ENCODE measurements at places on chromosomes 3 and 15.

- no peak for DNase-seq
Observed at GRCh38 chr3:177034832-177035475, 162.3 kb downstream of the TBL1XR1 start.

DNA sequence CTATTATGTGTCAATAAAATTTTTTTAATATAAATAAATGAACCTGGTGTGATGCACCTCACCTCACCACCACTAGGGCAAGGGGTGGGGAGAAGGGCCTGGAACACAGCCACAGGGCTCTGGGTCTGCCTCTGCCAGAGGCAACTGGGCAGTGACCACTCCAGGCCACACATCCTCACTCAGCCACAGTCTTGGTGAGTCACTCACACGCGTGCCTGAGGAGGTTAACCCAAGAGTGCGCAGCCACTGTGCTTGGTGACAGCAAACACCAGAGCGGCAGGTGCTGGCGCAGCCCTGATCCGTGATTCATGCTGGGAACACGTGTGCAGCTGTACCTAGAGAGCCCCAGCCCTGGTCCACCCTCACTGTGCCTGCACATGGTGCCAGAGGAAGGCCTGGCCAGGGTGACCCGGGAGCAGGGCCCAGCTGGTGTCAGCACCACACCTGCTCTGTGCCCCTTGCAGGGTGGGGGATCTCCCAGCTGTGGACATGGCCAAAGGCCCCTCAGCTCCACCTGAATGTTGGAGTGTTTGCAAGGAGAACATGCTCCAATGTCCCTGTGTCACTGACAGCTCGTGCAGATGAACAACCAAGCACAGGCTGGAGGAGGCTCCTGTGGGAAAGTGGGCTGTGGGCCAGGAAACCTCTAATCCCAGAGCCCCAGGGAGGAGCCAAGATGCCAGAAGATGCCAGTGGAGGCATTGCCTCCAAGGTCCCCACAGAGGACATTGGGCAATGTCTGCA lies 2.1 kb downstream of the SLC41A3 start:
- no peak for DNase-seq

DNA sequence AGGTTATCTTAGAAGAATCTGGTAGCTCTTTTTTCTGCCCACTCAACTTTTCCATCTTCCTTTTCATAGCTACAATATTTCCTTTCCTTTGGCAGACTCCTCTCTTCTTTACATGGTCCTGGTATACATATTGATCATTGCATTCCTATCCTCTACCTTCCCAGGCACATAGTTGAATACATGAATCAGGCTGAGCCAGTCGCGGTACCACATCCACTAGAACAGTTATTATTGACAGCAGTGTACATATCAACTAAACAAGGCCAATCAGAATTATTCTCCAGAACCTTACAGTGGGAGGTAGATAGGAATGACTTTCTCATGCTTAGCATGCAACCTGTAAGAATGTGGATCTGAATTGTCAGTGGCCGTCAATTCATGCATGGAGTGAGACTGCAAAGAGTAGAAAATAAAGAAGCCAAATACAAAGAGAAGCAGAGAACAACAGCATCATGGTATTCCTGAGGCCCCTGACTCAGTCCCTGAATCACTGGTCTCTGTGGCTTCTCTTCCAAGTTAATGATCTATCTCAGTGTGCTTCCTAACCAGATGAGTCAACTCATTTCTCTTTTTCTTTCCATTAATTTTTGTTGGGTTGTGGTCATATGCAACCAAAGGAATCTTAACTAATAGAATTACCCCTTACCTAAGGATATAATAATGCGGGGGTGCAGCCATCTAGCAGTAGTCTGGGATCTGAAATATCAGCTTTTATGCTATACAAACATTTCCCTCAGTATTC lies 60.9 kb upstream of the DCBLD2 start:
- no peak for DNase-seq

DNA sequence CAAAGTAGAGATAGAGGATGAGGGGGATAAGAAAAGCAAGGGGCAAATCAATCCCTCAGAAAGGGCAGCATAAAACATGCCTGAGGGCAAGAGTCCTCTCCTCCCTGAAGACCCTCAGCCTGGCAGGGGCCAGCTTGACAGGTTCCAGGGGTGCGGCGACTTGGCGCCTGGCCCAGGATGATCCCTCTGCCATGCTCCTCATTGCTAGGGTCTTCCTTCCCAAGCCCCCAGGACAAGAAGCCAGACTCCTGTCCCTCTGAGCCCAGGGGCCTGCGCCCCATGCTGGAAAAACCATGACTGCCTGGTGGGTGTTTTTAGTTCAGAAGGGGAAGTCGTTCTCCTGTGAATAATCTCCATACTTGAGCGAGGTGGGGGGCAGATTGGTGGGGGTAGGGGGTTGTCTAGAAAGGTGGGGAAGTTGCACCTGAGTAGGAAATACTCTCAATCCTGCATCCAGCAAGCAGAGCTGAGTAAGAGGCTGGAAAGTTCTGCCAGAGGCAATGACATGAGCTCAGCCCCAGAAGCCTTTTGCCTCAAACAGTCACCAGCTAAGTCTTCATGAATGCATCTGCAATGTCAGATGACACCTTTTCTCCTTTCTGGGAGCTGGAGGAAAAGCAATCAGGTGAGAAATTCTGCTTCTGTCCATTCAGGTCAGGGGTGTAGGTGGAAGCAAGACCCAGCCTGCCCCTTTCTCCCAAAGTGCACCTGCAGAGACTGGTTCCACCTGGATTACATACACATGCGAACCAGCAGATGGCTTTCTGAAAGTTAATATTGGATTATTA lies 18.3 kb downstream of the SLC12A8 start:
- no peak for DNase-seq

GRCh38 chr3:182794455-182795388 lies 1.4 kb downstream of the ATP11B start:
- no peak for DNase-seq

- no peak for DNase-seq
Observed at GRCh38 chr15:27092390-27092789, 121.4 kb downstream of the GABRG3 start.

- no peak for DNase-seq
Observed at GRCh38 chr3:195080571-195081151, 190.3 kb downstream of the XXYLT1 start.

DNA sequence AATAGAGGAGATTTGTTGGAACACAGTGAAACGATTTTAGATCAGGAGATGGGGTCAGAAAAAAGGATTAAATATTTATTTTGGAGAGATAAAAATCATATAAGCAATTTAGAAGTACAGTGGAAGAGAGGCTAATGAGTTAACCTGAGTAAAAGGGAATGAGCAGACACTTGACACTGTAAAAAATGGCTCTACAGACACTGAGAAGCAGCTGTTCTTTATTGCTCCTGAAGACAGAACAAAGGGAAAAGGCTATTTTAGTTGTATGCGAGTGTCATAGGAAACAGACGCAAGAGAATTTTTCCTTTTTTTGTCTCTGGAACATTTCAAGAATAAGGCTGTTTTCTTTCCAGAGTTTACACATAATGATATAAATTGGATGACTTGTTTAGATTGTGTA lies 34.3 kb downstream of the ASTE1 start:
- DNase-seq = no peak
